ENCODE measurements at places on chromosomes 16 and 17. TPM values are rescaled to one million over a fixed set of nuclear protein-coding genes. Genes with fewer than 3 reads are reported as not detected.

The KRT25 gene
- total RNA-seq, result not detected

The OMG gene
- total RNA-seq, result not detected

The MT1F gene
- 53.3 TPM for total RNA-seq

The NOD2 gene
- 3.6 TPM for total RNA-seq

The TMEM100 gene
- 7.2 TPM for total RNA-seq

The MYL11 gene
- not detected for total RNA-seq

The GGT6 gene
- 16.8 TPM for total RNA-seq

The CES1 gene
- total RNA-seq, result 11.9 TPM

The RNF222 gene
- not detected for total RNA-seq

The OR1E2 gene
- total RNA-seq, result not detected

- DNase-seq, result no peak
Observed at GRCh38 chr17:59084154-59084553, 22.5 kb downstream of the TRIM37 start.

GRCh38 chr16:68470461-68471150, 22.3 kb upstream of the SMPD3 start:
- no peak for DNase-seq
- H3K4me3 ChIP-seq, result peak overlapping the region; percentile 21
- H3K27ac ChIP-seq, result no peak overlapping the region
- no peaks in the 10 kb centered on the region for H3K4me1 ChIP-seq

- H3K27ac ChIP-seq, result no peak overlapping the region
- H3K27me3 ChIP-seq, result no peaks in the 10 kb centered on the region
- H3K4me1 ChIP-seq, result no peaks in the 10 kb centered on the region
- no peak for DNase-seq
Observed at GRCh38 chr16:78903237-78903636, 697.3 kb downstream of the MAF start.

DNA sequence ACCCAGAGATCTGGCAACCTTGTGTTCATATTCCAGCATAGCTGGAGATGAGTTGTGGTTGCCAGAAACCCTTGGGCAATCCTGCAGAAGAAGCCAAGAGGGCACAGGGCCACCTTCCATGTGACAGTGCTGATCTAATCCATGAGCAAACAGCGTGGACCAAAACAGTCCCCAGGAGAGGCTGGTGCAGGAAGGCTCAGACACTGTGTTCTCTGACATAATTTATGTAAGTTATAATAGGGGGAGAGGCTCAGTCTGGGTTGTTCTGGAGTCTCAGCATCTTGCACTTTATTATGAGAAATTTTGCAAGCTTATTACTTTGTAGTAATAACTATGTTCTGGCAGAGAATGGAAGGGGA, 273.9 kb downstream of the HAPSTR1 start:
- no peaks in the 10 kb centered on the region for H3K36me3 ChIP-seq
- H3K4me1 ChIP-seq, result peaks cover 3% of the 10 kb centered on the region
- H3K27me3 ChIP-seq, result no peaks in the 10 kb centered on the region
- DNase-seq, result peak; percentile 84

- no peak overlapping the region for H3K4me3 ChIP-seq
- H3K4me1 ChIP-seq, result no peaks in the 10 kb centered on the region
- no peak overlapping the region for H3K27ac ChIP-seq
- no peaks in the 10 kb centered on the region for H3K36me3 ChIP-seq
Observed at GRCh38 chr17:69428252-69428980, 13.9 kb downstream of the MAP2K6 start.

- no peaks in the 10 kb centered on the region for H3K36me3 ChIP-seq
- no peak overlapping the region for H3K27ac ChIP-seq
- H3K4me1 ChIP-seq, result no peaks in the 10 kb centered on the region
- no peaks in the 10 kb centered on the region for H3K27me3 ChIP-seq
- no peak overlapping the region for H3K4me3 ChIP-seq
Observed at GRCh38 chr16:74431516-74431915, 10.2 kb upstream of the CLEC18B start.

DNA sequence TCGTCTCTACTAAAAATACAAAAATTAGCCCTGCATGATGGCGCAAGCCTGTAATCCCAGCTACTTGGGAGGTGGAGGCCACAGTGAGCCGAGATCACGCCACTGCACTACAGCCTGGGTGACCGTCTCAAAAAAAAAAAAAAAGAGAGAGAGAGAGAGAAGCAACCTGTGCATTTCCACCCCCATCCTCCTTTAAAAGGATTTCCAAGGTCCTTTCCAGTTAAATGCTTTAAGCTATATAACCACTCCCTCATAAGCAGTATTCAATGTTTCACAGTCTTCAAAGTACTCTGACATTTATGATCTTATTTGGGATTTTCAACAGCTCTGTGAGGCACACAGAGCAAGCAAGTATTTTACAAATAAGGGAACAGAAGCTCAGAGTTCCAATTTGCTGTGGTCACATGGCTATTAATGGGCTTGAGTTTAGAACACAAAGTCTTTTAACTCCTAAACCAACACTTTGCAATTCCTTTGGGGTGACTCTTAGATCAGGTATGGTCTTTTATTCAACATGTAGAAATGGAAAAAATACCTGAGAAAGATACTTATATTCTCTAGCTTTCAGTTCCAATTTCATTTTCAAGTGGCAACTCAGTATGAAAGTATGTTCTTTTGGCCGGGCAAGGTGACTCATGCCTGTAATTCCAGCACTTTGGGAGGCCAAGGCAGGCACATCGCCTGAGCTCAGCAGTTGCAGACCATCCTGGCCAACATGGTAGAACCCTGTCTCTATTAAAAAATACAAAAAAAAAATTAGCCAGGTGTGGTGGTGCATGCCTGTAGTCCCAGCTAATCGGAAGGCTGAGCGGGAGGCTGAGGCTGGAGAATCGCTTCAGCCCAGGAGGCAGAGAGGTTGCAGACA, 31.3 kb downstream of the SPOP start:
- no peaks in the 10 kb centered on the region for H3K36me3 ChIP-seq
- no peaks in the 10 kb centered on the region for H3K27me3 ChIP-seq
- no peak for DNase-seq

DNA sequence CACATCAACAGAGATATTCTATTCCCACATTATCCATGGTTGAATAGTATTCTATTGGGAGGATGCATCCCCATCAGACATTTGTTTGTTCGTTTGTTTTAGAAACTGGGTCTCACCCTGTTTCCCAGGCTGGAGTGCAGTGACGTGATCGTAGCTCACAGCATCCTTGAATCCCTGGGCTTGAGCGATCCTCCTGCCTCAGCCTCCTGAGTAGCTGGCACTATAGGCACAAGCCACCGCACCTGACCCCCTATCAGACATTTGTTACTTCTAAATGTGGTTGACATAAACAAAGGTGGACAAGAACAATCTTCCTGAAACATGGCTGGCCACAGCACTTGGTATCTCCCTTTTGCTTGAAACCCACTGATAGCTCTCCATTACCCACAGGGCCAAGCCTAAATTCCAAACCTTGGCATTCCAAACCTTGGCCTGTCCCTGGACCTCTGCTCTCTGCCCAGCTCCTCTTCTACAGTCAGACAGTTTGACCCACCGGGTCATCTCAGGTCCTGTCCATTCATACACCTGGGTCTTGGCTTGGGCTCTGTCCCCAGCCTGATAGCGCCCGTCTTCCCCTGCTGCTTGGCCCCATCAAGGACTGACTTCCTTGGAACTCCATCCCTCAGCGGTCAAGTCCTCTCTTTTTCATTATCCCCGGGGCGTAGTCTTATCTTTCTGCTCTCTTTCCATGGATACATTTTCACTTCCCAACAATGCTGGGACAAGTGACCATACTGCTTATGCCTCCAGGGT, 1.5 kb upstream of the PRR29 start:
- no peaks in the 10 kb centered on the region for H3K27me3 ChIP-seq
- H3K4me1 ChIP-seq, result peaks cover 7% of the 10 kb centered on the region
- no peaks in the 10 kb centered on the region for H3K36me3 ChIP-seq
- no peak for DNase-seq
- no peak overlapping the region for H3K27ac ChIP-seq

GRCh38 chr16:81210807-81211206, 27.7 kb upstream of the BCO1 start:
- H3K36me3 ChIP-seq, result no peaks in the 10 kb centered on the region
- no peaks in the 10 kb centered on the region for H3K27me3 ChIP-seq
- DNase-seq, result no peak

DNA sequence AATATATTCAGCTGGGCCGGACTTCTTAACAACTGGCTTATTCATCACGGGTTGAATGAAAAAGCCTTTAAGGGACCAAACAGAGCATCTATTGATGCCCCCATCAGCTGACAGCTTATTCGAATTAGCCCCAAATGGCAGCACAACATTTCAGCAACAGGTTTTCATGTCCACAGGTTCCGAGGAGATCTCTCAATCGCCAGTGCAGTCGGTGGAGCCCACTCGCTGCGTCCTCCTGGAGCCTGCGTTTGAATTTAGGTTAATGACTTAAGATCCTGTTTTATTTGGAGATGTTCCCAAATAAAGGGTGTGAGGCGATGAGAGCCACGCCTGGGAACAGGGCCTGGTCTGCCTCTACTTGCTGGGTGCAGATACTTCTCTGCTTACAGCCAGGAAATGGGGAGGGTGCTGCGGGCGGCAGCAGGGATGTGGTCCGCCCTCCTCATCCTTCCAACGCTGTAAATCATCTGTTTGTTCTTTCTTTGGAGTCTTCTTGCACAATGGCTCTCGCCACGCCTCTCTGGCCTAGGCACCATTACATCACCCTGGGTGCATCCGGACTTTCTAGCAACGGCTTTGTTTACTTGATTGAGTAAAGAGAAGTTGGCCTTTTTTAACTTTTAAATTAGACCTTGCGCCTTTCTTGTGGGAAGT, 22.6 kb downstream of the NDE1 start:
- H3K36me3 ChIP-seq, result peaks cover 2% of the 10 kb centered on the region
- H3K4me3 ChIP-seq, result no peak overlapping the region
- peak; percentile 51 for DNase-seq
- H3K4me1 ChIP-seq, result peaks cover 3% of the 10 kb centered on the region

GRCh38 chr17:41421116-41421515, 3.3 kb downstream of the KRT37 start:
- peak overlapping the region; percentile 20 for H3K27ac ChIP-seq
- no peak overlapping the region for H3K4me3 ChIP-seq
- DNase-seq, result no peak
- no peaks in the 10 kb centered on the region for H3K27me3 ChIP-seq

- H3K27ac ChIP-seq, result no peak overlapping the region
- no peaks in the 10 kb centered on the region for H3K4me1 ChIP-seq
- H3K4me3 ChIP-seq, result no peak overlapping the region
Observed at GRCh38 chr16:67796099-67796718, 10.2 kb downstream of the RANBP10 start.

GRCh38 chr16:50497592-50497991, 50.6 kb upstream of the NKD1 start:
- no peaks in the 10 kb centered on the region for H3K4me1 ChIP-seq
- no peak overlapping the region for H3K4me3 ChIP-seq
- no peak overlapping the region for H3K27ac ChIP-seq

DNA sequence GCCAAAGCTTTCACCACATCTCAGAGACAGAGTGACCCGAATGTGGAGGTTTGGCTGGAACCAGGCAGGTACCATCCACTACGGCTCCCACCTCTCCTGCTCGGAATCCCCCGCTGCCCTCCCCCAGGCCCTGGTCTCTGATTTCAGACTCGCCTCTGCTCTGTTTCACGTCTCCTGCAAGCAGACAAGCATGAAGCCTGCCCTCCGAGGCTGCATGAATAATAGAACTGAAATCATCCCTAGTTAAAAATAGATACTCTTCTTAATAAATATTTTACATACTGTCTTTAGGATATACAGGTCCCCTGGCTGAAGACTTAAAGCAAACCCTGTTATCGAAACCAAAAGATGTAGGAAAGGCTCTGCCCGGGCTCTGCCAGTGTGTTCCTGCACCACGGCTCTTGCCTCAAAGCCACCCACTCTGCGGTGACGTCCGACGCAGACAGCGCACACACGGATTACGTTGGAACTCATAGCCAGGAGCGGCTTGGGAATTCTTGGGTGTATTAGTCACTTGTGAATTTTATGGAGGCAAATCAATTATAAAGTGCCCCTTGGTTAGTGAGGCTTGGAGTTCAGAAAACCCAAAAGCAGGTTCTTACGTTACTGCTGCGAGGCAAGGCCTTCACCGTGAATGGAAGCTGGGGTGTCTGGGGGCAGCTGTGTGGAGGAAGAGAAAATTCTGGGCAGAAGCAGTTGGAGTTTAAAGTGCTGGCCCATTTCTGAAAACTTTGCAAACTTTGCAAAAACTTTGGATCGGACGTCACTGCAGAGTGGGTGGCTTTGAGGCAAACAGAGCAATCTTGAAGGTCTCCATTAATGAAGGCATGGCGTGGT, 25.6 kb upstream of the NPTX1 start:
- no peaks in the 10 kb centered on the region for H3K36me3 ChIP-seq
- no peaks in the 10 kb centered on the region for H3K4me1 ChIP-seq
- no peak overlapping the region for H3K27ac ChIP-seq
- no peak overlapping the region for H3K4me3 ChIP-seq
- DNase-seq, result peak; percentile 71

DNA sequence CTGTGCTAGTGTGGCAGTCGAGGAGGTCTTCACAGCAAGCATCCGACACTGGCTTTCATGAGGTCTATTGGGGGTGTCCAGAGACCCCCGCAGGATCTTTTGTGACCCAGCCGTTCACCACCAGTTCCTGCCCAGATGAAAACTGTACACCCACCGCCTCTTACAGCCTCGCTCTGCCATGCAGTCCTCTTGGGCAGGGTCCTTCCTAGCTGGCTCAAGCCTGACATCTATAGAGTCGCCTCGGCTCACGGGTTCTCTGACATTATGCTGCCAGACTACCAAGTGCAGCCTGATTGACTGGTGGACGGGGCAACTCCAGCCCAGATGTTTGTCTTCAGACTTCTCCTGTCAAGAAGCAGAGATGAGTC, 14.6 kb upstream of the CLEC10A start:
- H3K4me1 ChIP-seq, result no peaks in the 10 kb centered on the region
- H3K27ac ChIP-seq, result no peak overlapping the region
- no peaks in the 10 kb centered on the region for H3K36me3 ChIP-seq
- no peak for DNase-seq

DNA sequence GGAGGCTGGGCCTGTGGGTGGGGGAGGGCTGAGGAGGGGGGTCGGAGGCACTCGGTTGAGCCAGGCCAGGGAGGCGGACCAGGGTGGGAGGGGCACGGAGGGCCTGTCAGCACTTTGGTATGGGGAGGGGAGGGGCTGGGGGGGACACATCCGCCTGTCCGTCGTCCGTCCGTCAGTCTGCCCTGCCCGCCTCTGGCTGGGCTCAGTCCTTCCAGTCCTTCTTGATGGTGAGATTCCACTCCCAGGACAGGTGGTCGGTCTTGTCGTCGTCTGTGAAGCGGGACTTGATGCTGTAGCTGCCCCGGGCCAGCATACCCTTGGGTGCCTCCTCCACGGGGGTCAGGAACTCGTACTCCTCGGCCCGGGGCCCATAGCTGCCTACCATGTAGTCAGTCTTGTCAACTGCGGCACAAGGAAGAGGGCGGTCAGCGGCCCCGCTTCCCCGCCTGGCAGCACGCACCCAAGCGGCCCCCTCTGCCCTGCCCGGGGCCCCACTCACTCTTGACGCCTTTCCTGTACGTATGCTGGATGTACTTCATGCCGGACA, 2.4 kb downstream of the ARHGDIA start:
- peaks cover 41% of the 10 kb centered on the region for H3K4me1 ChIP-seq
- no peak overlapping the region for H3K4me3 ChIP-seq

- no peaks in the 10 kb centered on the region for H3K36me3 ChIP-seq
- H3K4me3 ChIP-seq, result no peak overlapping the region
- H3K27ac ChIP-seq, result no peak overlapping the region
- no peak for DNase-seq
- H3K27me3 ChIP-seq, result no peaks in the 10 kb centered on the region
Observed at GRCh38 chr16:54554581-54554980, 268.0 kb upstream of the IRX3 start.

- H3K36me3 ChIP-seq, result peaks cover 5% of the 10 kb centered on the region
- H3K27ac ChIP-seq, result no peak overlapping the region
- H3K4me3 ChIP-seq, result no peak overlapping the region
Observed at GRCh38 chr17:67157732-67158639, 87.0 kb downstream of the HELZ start.

GRCh38 chr17:71252436-71252835, 868.4 kb upstream of the SOX9 start:
- H3K36me3 ChIP-seq, result no peaks in the 10 kb centered on the region
- H3K4me3 ChIP-seq, result no peak overlapping the region
- H3K27me3 ChIP-seq, result no peaks in the 10 kb centered on the region
- no peak overlapping the region for H3K27ac ChIP-seq
- DNase-seq, result no peak

Data from kidney (tissue), 22 donors.